ENCODE measurements at places on chromosomes 3 and 15. TPM values are rescaled to one million over a fixed set of nuclear protein-coding genes. Genes with fewer than 3 reads are reported as not detected.

GALNT15 gene
- 10.7 TPM for polyA plus RNA-seq

THAP10 gene
- polyA plus RNA-seq: 7.9 TPM

PDZRN3 gene
- polyA plus RNA-seq: 10.7 TPM

MESP2 gene
- polyA plus RNA-seq: 0.24 TPM

C3orf22 gene
- polyA plus RNA-seq: not detected

All from fibroblast of lung (primary cell).